ENCODE measurements at places on chromosomes 11 and 22.

DNA sequence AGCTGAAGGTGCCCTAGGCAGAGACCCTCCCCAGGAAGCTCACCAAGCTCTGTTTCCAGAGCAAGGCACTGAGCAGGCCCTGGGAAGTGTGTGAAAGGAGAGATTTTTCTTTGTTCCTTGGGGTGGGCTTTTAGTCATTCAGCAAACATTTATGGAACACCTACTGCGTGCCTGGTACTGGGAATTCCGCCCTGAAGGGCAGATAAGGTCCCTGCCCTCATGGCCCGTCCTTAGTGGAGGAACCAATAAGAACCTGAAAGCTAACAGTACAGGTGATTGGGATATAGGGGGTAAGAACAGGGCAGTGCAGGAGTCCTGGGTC lies 3.9 kb downstream of the TMEM134 start:
- DNase-seq, result no peak

DNA sequence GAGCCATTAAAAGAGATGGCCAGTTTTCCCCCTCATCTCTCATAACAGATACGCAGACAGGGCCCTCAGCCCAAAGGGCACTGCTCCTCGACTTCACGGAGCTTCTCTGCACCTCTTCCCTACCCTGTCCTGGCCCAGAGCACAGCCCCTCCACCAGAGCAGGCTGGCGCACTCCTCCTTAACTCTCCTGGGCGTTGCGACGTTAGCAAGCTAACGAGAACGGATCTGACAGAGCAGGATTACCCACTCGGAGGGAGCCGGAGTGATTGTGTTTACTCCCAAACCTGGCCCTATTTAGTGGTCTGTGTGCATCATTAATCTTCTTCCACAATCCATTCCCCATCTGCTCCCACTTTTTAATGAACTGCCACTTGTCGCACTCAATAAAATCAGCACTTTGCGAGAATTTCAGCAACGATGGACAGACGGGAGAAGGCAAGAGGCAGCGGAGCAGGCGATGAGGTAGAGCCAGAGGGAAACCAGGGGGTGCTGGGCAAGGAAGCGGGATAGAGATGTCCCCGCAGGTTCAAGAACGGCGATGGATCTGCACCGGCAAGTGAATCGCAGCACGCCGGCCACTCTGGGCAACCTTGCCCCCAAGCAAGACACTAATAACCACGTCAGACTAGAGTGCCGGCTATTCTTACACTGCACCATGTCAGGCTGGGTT lies 159.4 kb downstream of the BUD13 start:
- DNase-seq, result no peak

DNA sequence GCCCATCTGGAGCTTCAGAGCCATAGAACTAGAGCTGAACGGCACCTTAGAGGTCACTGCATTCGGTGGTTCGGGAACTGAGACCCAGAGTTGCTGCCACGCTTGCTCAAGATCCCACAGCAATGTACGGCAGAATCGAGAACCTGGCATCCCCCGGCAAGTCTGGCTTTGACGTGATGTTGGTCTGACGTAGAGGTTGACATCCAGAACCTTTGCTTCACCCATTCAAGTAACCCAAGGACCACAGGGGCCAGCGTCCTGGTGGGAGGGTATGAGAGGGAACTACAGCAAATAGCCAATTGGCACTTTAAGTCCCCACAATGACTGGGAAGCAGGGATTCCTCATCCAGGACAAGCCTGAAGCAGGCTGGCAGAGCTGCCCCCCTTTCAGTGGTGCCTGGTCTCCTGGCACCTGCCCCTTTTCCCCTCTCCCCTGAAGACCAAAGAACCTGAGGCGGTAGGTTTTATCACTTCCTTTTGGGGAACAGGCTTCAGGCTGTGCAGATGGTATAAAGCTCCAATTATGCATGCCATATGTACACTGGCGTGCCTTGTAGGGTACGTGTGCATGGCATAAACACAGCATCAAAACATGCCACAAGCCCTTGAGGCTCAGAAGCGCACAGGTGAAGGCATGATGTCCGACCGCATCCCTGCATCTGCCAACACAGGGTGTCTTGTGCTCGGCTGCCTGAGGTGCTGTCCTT lies 15.3 kb upstream of the TEF start:
- DNase-seq, result no peak

- DNase-seq, result no peak
Observed at GRCh38 chr22:34294986-34295385, 374.7 kb upstream of the LARGE1 start.

GRCh38 chr11:94675813-94676212 lies 92.3 kb upstream of the AMOTL1 start:
- DNase-seq, result no peak

- DNase-seq, result no peak
Observed at GRCh38 chr11:18710545-18710944, 12.0 kb downstream of the TMEM86A start.

- DNase-seq, result no peak
Observed at GRCh38 chr11:134921938-134922337, 509.9 kb upstream of the B3GAT1 start.

DNA sequence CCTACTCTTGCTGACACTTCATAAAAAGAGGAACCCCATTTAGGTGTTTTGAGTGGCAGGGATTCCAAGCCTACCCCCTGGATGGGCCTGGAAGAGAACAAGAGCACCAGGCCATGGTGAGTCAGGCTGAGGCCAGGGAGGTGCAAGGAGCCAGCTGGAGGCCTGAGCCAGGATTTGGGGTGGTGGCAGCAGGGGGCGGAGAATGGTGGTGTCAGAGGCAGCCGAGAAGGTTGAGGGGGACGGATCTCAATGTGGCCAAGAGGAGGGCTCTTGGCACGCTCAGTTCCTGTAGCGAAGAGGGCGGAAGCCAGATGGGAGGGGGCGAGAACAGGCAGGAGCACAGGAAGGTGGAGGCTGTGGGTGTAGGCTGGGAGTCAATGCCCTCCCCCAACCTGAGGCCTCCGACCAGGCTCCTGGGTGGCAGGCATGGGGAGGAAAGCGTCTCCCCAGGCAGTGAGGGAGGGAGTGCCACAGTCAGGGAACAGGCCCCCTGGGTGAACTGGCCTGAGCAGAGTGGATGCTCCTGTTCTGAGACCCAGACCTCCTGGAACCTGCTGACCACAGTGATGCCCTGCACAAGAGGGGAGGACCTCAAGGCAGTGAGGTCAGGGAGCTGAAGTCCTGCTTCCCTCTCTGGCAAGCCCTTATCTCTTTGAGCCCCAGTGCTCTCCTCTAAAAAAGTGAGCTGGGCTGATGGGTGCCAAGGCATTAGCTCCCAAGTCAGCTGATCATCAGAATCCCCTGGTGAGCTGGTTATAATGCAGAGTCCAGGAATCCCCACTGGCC lies 13.9 kb downstream of the RTN4RL2 start:
- DNase-seq, result no peak
